ENCODE measurements at places on chromosomes 7 and 10. TPM values are rescaled to one million over a fixed set of nuclear protein-coding genes. Genes with fewer than 3 reads are reported as not detected.

BEND7 gene
- 3.2 TPM for polyA plus RNA-seq

SFTPA1 gene
- polyA plus RNA-seq: not detected

CDC14C gene
- polyA plus RNA-seq: not detected

UPK3BL1 gene
- polyA plus RNA-seq: 27.8 TPM

NAT16 gene
- polyA plus RNA-seq: not detected

FAM131B gene
- not detected for polyA plus RNA-seq

IL15RA gene
- 9.9 TPM for polyA plus RNA-seq

FAM25G gene
- polyA plus RNA-seq: not detected

ZNF800 gene
- polyA plus RNA-seq: 19.3 TPM

LEP gene
- polyA plus RNA-seq: not detected

HILPDA gene
- 25.5 TPM for polyA plus RNA-seq

HABP2 gene
- 0.05 TPM for polyA plus RNA-seq

GPER1 gene
- not detected for polyA plus RNA-seq

ZNF777 gene
- polyA plus RNA-seq: 17.5 TPM

HOXA2 gene
- polyA plus RNA-seq: not detected

BRI3 gene
- polyA plus RNA-seq: 39.8 TPM

PAX4 gene
- polyA plus RNA-seq: not detected

ITGA8 gene
- polyA plus RNA-seq: 0.04 TPM

MOGAT3 gene
- polyA plus RNA-seq: not detected

OLAH gene
- 0.58 TPM for polyA plus RNA-seq

WDR86 gene
- 0.05 TPM for polyA plus RNA-seq

MET gene
- polyA plus RNA-seq: 0.90 TPM

ADCY1 gene
- 0.01 TPM for polyA plus RNA-seq

HK1 gene
- polyA plus RNA-seq: 256 TPM

SLC4A2 gene
- 306 TPM for polyA plus RNA-seq

NUTM2A gene
- 1.4 TPM for polyA plus RNA-seq

NKX2-3 gene
- not detected for polyA plus RNA-seq

EEPD1 gene
- polyA plus RNA-seq: 0.85 TPM

IFIT5 gene
- polyA plus RNA-seq: not detected

RNF32 gene
- 5.2 TPM for polyA plus RNA-seq

ANKRD61 gene
- not detected for polyA plus RNA-seq

EBF3 gene
- 0.04 TPM for polyA plus RNA-seq

RBP4 gene
- polyA plus RNA-seq: not detected

MEOX2 gene
- polyA plus RNA-seq: not detected

LLCFC1 gene
- polyA plus RNA-seq: not detected

LBX1 gene
- not detected for polyA plus RNA-seq

EFCAB10 gene
- polyA plus RNA-seq: 22.5 TPM

PRTFDC1 gene
- 9.1 TPM for polyA plus RNA-seq

HERPUD2 gene
- 10.8 TPM for polyA plus RNA-seq

GPR26 gene
- polyA plus RNA-seq: not detected

CAV2 gene
- 30.3 TPM for polyA plus RNA-seq

DRGX gene
- polyA plus RNA-seq: not detected

CABCOCO1 gene
- not detected for polyA plus RNA-seq

ANKRD22 gene
- not detected for polyA plus RNA-seq

SLC16A9 gene
- 1.6 TPM for polyA plus RNA-seq

VWDE gene
- 89.6 TPM for polyA plus RNA-seq

MYO1G gene
- 0.26 TPM for polyA plus RNA-seq

PTF1A gene
- polyA plus RNA-seq: not detected

TEX47 gene
- polyA plus RNA-seq: not detected

NRCAM gene
- 0.03 TPM for polyA plus RNA-seq

STEAP2 gene
- polyA plus RNA-seq: not detected

ITPRID1 gene
- polyA plus RNA-seq: not detected

LRRN3 gene
- 0.05 TPM for polyA plus RNA-seq
